Diencephalon (tissue), 1 donor: ENCODE measurements at places on chromosomes 4 and X. TPM values are rescaled to one million over a fixed set of nuclear protein-coding genes. Genes with fewer than 3 reads are reported as not detected.

CXCL11 gene
- not detected for total RNA-seq

RS1 gene
- total RNA-seq: not detected

EGF gene
- 0.92 TPM for total RNA-seq

TEC gene
- total RNA-seq: 1.2 TPM

OPRPN gene
- not detected for total RNA-seq

BEX5 gene
- 57.9 TPM for total RNA-seq

TXK gene
- 1.2 TPM for total RNA-seq

FRAS1 gene
- 47.7 TPM for total RNA-seq

BOD1L1 gene
- total RNA-seq: 58.8 TPM

F8A2 gene
- not detected for total RNA-seq

ETDA gene
- total RNA-seq: not detected

FMR1NB gene
- total RNA-seq: not detected

CACNA1F gene
- total RNA-seq: not detected

SPANXA1 gene
- total RNA-seq: not detected

HEPH gene
- 13.1 TPM for total RNA-seq

DMD gene
- total RNA-seq: 90.2 TPM

NEIL3 gene
- 8.5 TPM for total RNA-seq

MAGEB1 gene
- total RNA-seq: not detected

NAP1L2 gene
- total RNA-seq: 65.3 TPM

CCDC110 gene
- 5.5 TPM for total RNA-seq

RASL11B gene
- 6.7 TPM for total RNA-seq

AP1S2 gene
- total RNA-seq: 120 TPM

STPG2 gene
- 6.2 TPM for total RNA-seq

GAGE12H gene
- not detected for total RNA-seq

C4orf51 gene
- total RNA-seq: not detected

DLG3 gene
- total RNA-seq: 68.0 TPM

PDGFRA gene
- 112 TPM for total RNA-seq

ATP1B4 gene
- not detected for total RNA-seq

WDFY3 gene
- 162 TPM for total RNA-seq

GPRASP3 gene
- total RNA-seq: 67.8 TPM

DDX53 gene
- total RNA-seq: not detected

ABCD1 gene
- 5.1 TPM for total RNA-seq

GALNT7 gene
- 23.8 TPM for total RNA-seq

ZDHHC15 gene
- total RNA-seq: 18.0 TPM

AGTR2 gene
- 0.23 TPM for total RNA-seq

CHRDL1 gene
- total RNA-seq: 5.5 TPM

EMCN gene
- 3.7 TPM for total RNA-seq

DTHD1 gene
- 7.4 TPM for total RNA-seq

SHROOM2 gene
- total RNA-seq: 38.8 TPM

GPR78 gene
- total RNA-seq: 0.23 TPM

USP26 gene
- total RNA-seq: not detected

NALF2 gene
- total RNA-seq: 5.1 TPM

BGN gene
- total RNA-seq: 7.6 TPM

ZMAT1 gene
- 8.5 TPM for total RNA-seq
